Right renal cortex interstitium (tissue), 3 donors: ENCODE measurements at places on chromosomes 7 and 10. TPM values are rescaled to one million over a fixed set of nuclear protein-coding genes. Genes with fewer than 3 reads are reported as not detected.

DNA sequence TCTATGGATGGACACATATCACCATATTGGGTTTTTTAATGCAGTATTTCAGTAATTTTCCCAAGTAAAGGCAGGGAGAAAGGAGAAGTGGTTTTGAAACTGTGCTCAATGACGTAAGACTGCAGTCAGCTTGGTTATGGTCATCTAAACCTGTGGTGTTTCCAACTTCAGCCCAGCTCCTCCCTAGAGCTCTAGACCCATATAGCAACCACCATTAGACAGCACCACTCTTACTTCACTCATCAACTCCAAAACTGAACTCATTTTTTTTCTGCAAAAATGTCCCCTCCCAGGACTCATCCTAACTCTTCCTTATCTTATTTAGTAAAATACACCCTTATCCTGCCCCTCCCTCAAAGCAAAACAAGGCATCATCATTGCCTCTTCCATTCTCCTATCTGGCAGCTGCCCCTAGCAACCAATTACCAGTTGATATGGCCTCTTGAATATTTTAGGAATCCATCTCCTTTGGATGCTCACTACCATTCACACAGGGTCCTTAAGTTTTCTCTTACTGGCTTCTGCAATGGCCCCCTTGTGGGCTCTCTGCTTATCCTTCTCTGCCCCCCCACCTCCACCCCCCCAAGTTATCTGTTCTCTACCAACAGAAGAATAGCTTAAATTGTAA, 1.5 kb upstream of the RALA start:
- no peak for DNase-seq

TM9SF3 gene
- 212 TPM for polyA plus RNA-seq

DNA sequence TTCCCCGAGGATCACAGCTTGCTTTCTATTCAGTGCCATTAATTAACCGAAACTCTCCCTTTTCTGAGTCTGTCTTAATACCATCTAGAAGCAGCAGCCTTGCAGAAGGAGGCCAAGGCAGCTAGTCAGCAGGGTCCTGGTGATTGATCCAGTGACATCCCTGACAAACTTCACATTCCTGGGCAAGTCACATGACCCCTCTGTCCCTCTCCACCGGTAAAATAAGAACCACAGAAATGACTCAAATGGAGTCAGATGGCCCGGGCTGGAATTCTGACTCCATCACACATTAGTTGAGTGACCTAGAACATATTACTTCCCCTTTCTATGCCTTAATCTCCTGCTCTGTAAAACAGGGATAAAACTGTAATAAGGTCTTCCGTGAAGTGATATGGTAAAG, 17.2 kb upstream of the ACSL5 start:
- no peak for DNase-seq

DNA sequence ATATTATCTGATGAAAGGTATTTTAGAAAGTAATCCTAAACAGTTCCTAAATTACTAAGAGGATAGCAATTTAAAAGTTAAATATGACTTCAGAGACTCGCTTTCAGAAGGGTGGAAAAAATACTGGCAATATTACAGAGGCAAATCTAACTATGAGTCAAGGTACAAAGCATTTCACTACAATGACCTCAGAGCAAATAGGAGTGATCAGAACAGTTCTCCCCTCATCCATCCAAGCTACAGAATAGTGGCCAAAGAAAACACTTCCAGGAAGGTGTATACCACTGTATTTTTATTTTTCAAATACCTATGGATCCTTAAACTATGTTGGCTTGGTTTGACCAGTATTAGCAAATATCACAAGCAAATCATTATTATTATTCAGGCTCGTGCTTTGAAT, 112.8 kb upstream of the ODAD2 start:
- no peak for DNase-seq

TAS2R60 gene
- not detected for polyA plus RNA-seq

GRCh38 chr10:82267014-82267413, 392.0 kb downstream of the NRG3 start:
- no peak for DNase-seq

DNA sequence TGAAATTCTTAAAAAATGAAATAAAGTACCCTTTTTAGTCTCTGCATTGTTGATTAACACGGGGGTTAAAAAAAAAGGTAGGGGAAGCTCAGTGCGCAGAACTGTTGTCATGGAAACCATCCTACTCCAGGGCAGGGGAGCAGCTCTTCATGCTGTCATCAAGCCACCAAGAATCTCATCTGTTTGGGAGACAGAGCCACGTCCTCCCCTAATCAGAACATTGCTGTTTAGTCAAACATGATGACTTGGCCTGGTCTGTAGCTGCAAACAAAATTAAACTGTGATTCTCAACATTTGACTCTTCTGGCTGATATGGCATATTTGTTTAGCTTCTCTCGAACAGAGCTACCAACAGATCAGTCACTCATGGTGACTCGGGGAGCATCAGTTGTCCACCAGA, 254.4 kb upstream of the KLF14 start:
- DNase-seq: no peak

- DNase-seq: no peak
These were observed 7.3 kb downstream of the SCART1 start for GRCh38 chr10:133461027-133461426.

DNA sequence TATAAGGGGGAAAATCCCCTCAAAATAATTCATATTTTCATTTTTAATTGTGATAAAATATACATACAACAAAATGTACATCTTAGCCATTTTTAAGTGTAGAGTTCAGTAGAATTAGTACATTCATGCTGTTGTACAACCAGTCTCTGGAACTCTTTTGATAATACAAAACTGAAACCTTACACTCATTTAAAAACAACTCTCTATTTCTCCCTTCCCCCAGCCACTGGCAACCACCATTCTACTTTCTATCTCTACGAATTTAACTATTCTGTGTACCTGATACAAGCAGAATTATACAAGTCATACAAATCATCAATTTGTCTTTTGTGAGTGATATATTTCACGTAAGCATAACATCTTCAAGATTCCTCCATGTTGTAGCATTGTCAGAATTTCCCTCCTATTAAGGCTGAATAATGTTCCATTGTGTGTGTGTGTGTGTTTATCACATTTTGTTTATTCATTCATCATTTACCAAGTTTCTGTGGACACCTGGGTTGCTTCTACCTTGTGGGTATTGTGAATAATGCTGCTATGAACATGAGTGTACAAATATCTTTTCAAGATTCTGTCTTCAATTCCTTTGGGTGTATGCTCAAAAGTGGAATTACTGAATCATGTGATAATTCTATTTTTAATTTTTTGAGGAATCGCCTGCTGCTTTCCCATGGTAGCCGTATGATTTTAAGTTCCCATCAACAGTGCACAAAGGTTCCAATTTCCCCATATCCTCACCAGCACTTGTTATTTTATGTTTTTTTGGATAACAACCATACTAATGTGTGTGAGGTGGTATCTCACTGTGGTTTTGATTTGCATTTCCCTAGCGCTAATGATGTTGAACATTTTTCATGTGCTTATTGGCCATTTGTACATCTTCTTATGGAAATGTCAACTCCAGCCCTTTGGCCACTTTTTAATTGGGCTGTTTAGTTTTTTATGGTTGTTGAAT, 4.7 kb upstream of the EBLN1 start:
- no peak for DNase-seq

GRCh38 chr7:133950855-133951254, 176.3 kb upstream of the LRGUK start:
- no peak for DNase-seq

FAM25G gene
- not detected for polyA plus RNA-seq
